ENCODE measurements at places on chromosomes 11 and 22.

DNA sequence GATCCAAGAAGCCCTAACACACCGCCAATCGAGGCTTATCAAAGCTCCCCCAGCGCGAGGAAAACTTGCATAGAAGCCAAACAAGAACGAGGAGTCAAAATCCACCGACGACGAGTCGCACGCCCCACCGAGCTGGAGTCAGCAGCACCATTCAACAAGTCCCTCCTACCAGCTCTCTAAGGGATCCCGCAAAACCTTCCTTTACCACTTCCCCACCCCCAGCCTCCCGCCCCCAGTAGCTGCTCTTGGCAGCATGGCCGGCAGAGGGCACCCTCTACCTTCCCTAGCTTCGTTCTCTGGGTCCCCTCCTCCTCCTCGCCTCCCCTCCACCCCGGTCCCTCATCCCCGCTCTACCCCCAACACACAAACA, 1.4 kb downstream of the BDNF start:
- DNase-seq, result peak; percentile 97

DNA sequence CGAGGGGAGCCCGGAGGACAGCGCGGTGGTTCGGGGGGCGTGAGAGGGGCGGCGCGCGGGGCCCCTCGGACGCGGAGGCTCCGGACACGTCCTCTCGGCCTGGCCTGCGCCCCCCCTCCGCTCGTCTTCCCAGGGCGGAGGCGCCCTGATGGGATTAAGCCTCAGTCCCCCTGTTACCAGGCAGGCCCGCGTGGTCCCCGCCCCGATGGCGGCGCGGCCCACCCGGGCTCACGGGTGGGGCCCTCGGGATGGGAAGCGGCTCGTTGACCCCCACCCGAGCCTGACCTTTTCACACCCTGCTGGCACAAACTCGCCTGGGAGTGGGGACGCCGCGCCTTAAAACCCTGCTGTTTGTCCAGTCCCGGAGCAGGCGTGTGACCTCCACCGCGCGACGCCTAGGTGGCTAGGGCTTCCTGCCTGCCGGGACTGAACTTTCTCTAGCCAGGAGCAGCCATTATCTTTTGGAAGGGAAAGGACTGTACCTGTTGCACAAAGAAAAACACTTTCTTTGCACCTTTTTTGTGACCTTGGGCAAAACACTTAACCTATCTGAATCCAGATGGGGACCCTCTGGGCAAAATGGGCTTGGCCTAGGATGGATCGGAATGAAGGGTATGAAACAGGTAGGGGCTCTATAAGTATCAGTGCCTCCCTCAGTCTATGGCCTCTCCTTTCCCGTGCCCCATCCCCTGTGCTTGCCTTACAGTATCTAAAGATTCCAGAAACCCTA, 1.0 kb downstream of the KIAA1671 start:
- DNase-seq, result no peak

- DNase-seq, result no peak
Observed at GRCh38 chr11:130876931-130877915, 39.1 kb downstream of the SNX19 start.

GRCh38 chr22:48973694-48974041, 854.0 kb downstream of the BRD1 start:
- no peak for DNase-seq

DNA sequence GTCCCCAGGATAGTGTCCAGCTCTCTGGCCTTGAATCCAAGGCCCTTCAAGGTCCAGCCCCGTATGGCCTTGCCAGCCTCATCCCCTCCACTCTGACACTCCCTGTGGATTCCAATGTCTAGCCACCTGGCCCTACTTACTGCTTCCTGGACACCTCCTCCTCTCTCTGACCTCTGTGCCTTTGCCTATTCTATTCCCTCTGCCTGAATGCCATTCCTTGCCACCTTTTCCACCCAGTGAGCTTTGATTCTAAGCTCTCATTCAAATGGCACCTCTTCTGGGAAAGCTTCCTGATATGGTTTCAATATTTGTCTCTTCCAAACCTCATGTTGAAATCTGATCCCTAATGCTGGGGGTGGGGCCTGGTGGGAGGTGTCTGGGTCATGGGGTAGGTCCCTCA, 31.9 kb upstream of the TTLL12 start:
- no peak for DNase-seq

- no peak for DNase-seq
Observed at GRCh38 chr11:13784855-13785254, 116.4 kb downstream of the FAR1 start.

DNA sequence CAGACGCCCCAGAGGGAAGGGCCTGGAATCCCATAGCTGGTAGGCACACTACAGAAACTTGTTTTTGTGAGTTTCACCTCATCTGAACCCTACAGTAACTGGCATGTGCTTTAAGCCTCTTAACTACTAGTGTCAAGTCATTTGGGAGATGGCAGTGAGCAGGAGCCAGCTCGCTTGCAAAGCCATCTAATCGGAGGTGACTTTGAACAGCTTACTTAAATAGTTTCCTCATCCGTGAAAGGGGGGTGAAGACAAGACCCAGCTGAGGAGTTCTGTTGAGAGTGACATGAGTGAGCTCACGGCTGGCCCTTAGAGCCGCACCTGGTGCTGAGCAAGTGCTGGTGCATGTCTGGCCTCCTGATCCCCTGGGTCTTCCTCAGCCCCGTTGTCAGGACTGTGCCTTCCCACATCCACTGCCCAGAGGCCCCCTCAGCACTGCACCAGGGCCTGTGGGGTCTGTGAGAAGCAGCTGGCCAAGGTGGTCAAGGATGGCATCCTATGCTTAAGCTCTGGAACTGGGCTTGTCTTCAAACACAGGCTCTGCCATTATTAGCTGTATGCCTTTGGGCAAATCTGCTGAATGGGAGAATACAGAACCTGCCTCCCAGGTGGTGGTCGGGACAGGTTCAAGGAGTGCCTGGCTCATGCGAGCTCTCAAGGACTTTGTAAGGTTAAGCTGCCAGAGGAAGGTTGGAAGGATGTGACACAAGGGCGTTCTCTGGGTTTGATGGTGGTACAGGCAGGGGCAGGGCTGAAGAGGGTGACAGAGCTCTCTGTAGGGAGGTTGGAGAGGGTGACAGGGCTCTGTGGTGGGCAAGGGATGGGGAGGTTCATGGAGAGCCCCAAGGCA, 27.3 kb downstream of the INCENP start:
- no peak for DNase-seq

- peak; percentile 15 for DNase-seq
Observed at GRCh38 chr22:40853961-40854360, 2.5 kb downstream of the ST13 start.

DNA sequence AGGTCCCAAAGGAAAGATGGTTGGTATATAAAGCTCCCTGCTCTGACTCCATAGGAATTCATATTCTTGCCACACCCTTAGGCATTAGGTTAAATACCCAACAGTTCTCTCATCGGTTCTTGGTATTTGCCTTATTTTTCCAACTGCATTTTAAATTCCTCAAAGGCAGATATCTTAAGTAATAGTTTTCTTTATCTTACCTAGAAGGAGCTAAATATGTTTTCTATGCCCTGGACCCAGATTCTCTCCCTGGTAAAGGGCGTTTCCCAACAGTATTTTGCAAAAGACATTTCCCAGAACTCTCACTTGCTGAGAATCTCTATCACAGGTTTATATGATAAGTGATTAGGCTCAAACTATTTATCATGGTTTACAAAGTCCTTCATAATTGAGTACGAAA, 158.6 kb upstream of the BDNF start:
- no peak for DNase-seq

GRCh38 chr11:134482865-134483264, 70.8 kb upstream of the B3GAT1 start:
- DNase-seq, result no peak

DNA sequence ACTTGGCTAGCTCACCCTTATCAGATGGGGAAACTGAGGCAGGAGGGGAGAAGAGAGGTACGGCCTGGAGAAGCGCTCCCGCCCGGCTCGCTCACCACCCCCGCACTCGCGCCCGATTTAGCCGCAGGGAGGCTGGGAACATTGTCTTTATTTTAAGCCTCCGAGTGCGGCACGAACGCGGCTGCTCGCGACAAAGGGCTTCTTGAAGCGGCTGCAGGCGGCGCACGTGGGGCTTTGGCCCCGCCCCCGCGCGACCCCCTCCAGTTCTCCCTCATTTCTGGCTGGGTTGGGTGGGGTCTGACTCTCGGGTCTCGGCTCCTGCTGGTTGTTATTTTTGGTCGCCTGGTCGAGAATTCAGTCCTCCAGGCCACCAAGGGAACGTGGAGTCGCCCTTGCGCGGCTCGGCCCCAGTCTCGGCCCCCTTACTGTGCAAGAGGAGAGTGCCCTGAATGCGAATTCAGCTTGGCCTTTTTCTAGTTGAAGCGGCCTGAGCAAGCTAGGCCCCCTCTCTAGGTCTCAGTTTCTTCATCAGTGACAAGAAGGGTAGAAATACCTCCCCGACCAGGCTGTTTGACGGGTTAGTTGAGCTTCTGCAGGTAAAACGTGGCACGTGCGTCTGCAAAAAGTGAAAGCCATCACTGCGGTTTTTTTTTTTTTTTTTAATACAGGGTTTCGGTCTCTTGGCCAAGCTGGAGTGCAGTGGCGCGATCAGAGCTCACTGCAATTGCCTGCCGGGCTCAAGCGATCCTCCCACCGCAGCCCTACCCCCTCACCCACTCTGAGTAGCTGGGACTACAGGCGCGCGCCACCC, 2.6 kb upstream of the CHRM1 start:
- peak; percentile 64 for DNase-seq

DNA sequence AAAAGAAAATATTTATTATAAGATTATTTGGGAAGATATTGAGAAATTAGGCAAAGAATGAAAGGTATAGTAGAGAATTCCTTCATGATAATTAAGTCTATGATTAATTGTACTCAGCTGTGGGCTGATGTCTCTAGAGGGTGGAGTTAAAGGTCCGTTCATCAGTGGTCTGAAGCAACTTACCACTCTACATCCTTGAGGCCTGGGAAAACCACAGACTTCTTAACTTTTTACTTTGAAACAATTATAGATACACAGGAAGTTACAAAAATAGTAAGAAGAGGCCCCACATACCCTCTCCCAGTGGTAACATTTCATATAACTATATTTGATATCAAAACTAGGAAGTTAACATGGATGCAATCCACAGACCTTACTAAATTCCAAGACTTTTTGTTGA, 167.0 kb upstream of the NECTIN1 start:
- no peak for DNase-seq

- DNase-seq, result peak; percentile 57
Observed at GRCh38 chr11:63939397-63939891, 642 bp downstream of the NAA40 start.

GRCh38 chr22:22771696-22772377, 115.8 kb upstream of the IGLL5 start:
- no peak for DNase-seq

DNA sequence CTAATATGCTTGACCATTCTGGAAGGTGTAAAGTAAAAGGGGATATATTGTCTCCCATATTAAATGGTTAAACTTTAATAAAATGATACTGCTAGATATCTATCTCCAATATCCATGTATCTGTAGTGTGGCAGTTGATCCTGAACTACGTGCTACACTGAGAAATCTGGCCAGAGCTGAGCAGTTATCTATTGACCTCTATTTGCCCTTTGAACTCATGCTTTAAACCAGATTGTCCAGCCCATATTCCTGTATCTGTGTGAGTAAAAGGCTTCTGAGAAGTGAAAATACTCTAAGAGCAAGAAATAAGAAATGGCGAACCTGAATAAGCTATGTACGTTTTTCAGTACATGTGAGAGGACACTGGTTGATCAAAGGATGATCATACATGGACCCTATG, 39.0 kb upstream of the ANGPTL5 start:
- DNase-seq, result no peak

DNA sequence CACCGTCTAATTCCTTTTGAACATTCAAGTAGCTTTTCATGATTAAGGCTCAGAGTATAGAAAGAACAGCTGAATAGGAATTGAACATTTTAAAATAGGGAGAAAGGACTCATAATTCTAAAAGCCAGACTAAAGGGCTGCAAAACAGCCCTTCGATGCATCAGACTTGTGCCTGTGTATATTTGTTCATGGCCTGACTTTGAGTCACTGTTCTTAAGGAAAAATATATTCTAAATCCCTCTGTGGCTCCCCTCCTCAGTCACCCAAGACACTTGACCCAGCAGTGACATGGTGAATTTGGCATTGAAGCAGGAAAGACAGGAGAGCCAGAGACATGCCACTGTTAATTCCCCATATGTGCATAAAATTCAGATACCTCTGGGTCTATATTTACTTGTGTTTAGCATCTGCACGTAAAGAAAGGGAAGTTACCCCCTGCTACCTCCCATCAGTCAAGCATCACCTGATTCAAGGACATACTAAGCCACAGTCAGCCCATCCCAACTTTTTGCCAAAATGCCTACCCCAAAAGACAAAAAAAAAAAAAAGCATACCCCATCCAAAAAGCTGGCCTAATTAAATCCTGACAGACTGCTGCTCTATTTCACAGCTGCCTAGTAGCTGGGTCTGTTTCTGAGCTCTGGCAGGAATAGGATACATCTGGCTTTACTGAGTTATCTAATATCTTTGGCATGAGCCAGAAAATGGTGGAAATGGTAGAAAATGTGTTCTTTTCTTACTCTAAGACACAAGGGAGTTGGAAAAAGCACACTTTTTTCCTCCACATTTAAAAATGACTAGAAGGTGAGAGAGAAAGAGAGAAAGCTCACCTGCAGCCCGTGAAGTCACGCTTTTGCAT, 93.5 kb downstream of the COMMD9 start:
- DNase-seq, result peak; percentile 74

- no peak for DNase-seq
Observed at GRCh38 chr11:70348608-70349007, 49.7 kb upstream of the CTTN start.

DNA sequence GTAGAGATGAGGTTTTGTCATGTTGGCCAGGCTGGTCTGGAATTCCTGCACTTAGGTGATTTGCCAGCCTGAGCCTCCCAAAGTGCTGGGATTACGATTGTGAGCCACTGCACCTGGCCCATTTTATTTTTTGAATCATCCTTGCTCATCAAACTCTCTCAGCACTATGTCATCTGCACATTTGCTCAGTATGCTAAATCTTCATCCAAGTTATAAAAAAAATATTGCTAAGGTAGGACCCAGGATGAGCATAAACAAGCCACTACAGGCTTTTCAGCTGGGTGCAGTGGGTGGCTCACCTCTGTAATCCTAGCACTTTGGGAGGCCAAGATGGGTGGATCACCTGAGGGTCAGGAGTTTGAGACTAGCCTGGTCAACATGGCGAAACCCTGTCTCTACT, 510.1 kb upstream of the LARGE1 start:
- no peak for DNase-seq
